ENCODE measurements at places on chromosomes 1 and 21.

- DNase-seq = no peak
These were observed 191.4 kb downstream of the AMY1C start for GRCh38 chr1:103941086-103941485.

GRCh38 chr1:117146072-117146471, 24.5 kb upstream of the TRIM45 start:
- DNase-seq = no peak

GRCh38 chr1:172952516-172952915, 98.2 kb downstream of the TNFSF18 start:
- no peak for DNase-seq

DNA sequence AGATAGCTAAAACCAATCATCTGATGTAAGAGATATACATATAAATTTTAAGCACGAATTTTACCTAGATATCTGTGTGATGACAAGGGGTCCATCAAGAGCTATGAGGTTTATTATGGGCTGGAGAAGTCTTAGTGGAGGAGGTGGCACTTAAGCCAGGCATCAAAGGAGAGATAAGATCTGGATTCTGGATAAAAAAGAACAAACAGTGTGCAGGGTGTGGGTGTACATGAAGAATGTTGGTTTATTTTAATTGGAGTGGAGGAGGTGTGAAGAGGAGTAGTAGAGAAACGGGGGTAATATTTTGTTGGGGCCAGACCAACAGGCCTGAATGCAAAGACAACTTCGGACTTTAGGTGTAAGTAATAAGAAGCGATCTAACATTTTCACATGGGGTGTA, 80.6 kb downstream of the TM2D1 start:
- DNase-seq = no peak

Data from GF-D8 (cell line).